Pulmonary artery endothelial cell (primary cell): ENCODE measurements at places on chromosomes 16 and 17.
A peak's percentile ranks its signal among the peaks of the same experiment; 100 is the strongest.

GRCh38 chr17:8188263-8188839 is 1.6 kb downstream of the BORCS6 start:
- DNase-seq, result no peak

- DNase-seq, result no peak
Observed at GRCh38 chr16:16797239-16797638, 418.3 kb downstream of the NPIPA7 start.

GRCh38 chr16:79691007-79691406 is 90.5 kb upstream of the MAF start:
- DNase-seq, result no peak

- no peak for DNase-seq
Observed at GRCh38 chr17:2433696-2434095, 32.8 kb upstream of the MNT start.

DNA sequence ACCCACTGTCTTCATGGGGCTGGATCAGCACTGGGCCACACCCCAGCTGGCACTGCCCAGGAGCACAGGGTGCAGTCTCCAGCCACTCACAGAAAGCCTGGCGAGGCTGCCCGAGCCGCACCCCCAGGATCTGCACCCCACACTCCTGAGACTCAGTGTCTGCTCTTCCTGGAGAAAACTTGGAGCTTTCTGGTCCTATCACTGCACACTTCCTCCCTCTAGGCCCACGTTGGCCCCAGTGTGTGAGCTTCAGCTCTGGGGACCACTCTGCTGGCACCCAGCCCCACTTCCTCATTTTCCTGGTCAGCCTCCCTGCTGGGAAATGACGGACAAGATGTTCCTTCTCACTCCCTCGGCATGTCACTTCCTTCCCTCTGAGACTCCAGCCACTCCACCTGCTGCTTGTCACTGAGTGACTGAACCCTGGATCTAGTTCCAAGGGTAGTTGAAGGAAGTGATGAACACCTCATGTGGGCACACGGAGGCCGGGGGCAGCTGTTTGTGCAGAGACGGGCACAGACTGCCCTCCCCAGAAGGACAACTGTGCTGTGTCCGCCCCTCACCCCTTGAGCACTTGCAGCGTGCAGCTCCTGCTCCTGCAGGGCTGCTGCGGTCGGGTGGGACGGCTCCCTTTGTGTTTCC is 29.0 kb downstream of the ZC3H18 start:
- DNase-seq, result peak; percentile 17

- peak; percentile 19 for DNase-seq
Observed at GRCh38 chr17:72715906-72716572, 376.4 kb downstream of the SLC39A11 start.

GRCh38 chr16:58187665-58188421 is 10.1 kb downstream of the CSNK2A2 start:
- DNase-seq, result no peak

- no peak for DNase-seq
Observed at GRCh38 chr17:82415786-82416185, 2.4 kb upstream of the HEXD start.

DNA sequence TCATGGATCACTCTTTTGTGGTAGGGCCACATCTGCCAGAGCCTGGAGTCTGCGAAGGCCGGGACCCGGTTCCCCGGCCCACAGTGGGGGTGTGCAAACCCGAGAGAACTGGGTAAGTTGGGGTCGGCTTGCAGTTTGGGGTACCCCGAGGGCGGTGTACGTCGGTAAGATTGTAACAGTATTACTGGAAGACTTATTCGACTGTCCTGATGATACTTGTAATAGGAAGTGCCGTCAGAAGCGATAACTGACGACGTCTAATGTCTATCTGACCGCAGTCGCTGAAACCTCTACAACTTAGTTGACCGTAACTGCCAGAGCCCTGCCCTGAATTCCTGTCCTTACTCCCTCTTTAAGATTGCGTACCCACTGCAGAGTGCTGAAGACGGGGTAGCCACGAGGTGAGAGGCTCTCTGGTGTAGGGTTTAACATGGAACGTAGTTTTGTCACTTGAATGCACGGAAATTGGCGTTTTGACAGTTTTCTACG is 24.0 kb downstream of the TRPV2 start:
- DNase-seq, result no peak

- no peak for DNase-seq
Observed at GRCh38 chr17:27954548-27955495, 61.7 kb upstream of the LYRM9 start.

DNA sequence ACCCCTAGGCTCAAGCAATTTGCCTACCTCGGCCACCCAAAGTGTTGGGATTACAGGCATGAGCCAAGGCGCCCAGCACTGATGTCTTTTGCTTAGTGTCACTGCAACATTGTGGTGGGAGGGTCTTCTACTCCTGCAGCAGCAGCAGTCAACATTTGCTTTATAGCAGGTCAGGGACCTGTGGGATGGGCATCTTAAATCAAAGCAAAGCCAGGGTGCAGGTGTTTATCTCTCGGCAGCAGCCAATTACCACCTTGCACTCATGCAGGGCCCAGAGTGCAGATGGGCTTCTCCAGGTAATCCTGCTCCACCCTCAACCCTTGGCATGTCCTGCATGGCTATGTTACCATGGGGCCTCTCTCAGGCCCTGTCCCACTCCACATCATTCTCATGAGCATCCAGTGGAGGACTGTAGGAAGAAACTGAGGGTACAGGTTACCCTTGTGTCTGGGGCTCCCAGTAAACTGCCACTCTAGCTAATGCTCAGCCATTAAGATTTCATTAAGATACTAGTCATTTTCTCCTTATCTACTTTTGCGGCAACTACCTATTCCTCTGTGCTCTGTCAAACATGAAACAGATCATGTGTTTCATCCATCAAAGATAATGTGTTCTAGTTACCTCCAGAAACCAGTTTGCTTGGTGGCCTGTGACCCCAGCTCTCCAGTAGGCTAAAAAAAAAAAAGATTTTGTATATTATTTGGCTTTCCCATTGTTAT is 16.8 kb downstream of the ADGRG5 start:
- no peak for DNase-seq

DNA sequence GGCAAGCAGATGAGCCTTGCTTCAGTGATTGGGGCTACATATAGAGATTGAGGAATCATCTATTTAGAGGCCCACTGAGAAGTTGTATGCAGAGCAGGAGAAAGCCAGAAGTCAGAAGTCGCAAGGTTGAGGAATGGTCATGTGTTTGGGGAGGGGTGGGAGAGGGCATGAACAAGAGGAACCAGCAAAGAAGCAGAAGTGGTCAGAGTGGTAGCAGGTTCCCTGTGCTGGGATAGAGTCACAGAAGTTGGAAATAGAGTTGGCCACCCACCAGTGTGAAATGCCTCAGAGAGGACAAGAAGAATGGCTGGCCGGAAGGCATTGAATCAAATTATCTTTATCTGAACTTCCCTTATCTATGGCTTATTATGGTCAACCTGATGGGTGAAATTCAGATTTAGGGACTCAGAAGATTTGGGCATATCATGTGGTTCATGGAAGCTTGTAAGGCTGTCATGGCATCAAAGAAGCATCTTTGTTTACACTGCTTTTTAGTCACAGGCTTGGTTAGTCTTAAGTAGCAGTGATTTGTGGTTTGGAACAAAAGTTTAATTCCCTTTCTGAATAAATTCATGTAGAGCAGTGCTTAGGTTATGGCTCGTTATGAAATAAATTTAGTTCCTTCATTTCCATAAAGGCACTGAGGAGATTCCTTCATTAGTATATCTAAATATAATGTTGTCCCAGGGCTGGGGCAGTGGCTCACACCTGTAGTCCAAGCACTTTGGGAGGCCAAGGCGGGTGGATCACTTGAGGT is 19.7 kb downstream of the MAP3K3 start:
- DNase-seq, result no peak

- DNase-seq, result no peak
Observed at GRCh38 chr16:84068041-84068440, 25.4 kb upstream of the SLC38A8 start.

- DNase-seq, result no peak
Observed at GRCh38 chr16:71250461-71251235, 20.1 kb upstream of the HYDIN start.

DNA sequence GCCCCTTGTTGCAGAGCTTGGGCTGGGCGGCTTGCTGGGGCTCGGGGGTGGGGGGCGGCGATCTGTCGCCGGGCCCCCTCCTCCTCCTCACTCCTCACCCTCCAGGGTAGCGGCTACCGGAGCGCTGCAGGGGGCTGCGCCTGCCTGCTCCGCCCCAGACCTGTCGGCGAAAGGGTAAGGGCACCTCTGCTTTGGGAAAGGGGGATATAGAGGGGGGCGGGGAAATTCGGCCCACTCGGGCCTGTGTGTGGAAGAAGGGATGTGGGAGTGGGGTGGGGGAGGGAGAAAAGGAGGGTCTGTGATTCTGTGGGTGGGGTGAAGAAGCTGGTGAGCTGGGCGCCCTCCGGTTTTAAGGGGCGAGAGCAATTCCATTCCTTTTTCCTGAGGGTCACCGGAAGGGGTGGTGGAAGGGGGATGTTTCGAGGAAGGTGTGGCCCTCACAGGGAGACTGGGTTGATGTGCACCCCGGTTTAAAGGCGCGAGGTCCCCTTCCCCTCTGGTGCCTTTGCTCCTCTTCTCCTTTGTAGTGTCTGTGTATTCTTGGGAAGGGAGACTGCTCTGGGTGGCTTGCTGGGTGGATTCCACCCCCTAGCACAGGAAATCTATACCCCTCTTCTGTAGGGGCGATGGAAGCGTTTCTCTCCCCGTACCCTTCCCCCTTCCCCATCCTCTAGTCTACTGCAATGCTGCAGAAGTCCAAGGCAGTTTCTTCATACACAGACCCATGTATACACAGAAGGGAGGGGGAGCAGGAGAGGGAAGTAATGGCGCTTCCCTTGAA is 878 bp downstream of the TAOK1 start:
- DNase-seq, result no peak

DNA sequence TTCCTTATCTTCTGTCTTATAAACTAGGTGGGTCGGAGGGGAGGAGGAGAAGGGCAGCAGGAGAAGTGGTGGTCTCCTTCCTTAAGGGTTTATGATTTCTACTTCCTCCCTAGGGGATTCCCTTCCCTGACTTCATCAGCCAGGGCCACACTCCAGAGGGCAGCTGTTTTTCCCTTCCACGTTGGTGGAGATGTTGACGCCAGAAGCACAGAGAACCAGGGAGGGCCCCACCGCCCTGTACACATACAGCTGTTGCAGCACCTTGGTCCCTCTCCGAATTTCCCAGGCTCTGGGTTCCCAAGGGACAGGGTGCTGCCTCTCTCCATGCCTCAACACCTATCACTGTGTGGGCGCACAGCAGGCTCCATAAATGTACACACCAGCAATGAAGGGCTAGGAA is 5.6 kb upstream of the SLC6A4 start:
- no peak for DNase-seq

GRCh38 chr16:72934636-72935403 is 113.1 kb downstream of the ZFHX3 start:
- DNase-seq, result no peak

DNA sequence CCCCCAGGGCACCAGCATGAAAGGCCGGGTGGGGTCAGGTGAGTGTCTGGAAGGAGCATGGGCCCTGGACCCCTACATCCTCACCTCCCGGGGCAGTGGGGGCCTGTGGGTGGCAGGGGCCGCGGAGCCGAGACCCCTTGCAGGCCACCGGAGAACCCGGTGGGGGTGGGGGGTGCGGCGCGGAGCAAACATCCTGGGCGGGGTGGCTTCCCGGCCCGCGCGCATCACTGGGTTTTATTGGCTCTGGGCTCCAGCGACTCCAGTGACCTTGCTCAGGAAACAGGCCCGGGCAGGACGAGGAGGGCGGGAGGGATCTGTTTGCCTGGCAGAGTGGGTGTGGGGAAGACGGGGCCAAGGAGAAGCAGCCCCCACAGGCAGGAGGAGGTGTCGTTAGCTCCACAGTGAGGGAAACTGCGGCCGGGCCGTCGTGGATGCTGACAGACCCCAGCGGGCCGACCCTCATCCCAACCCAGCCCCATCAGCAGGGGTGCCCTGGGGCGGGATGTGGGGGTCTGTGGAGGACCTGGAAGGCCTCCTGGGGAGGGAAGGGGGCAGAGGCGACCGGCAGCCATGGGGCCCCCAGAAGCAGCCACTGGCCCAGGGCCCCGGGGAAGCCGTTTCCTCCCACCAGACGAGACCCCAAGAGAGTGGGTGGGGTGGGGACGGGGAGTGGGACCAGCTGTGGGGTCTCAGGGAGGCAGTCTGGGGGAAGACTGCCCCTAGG is 10.6 kb downstream of the SSTR5 start:
- DNase-seq, result no peak

DNA sequence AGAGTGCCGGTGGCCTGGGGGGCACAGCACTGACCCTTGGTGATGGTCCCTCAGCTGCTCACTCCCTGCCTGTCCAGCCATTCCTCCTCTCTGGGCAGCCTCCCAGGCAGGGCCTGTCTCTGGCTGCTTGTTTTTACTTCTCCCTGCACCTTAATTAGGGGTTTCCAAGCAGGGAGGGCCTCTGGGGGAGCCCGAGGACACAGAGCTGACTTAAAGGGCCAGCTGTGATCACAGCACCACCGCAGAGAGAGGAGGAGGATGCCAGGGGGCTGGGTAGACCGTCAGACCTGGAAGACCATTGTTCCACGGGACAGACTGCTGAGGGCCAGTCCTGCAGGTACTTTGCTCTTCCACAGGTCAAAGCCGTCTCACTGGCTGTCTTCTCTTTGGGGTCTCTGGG is 1.2 kb upstream of the DPH1 start:
- no peak for DNase-seq

DNA sequence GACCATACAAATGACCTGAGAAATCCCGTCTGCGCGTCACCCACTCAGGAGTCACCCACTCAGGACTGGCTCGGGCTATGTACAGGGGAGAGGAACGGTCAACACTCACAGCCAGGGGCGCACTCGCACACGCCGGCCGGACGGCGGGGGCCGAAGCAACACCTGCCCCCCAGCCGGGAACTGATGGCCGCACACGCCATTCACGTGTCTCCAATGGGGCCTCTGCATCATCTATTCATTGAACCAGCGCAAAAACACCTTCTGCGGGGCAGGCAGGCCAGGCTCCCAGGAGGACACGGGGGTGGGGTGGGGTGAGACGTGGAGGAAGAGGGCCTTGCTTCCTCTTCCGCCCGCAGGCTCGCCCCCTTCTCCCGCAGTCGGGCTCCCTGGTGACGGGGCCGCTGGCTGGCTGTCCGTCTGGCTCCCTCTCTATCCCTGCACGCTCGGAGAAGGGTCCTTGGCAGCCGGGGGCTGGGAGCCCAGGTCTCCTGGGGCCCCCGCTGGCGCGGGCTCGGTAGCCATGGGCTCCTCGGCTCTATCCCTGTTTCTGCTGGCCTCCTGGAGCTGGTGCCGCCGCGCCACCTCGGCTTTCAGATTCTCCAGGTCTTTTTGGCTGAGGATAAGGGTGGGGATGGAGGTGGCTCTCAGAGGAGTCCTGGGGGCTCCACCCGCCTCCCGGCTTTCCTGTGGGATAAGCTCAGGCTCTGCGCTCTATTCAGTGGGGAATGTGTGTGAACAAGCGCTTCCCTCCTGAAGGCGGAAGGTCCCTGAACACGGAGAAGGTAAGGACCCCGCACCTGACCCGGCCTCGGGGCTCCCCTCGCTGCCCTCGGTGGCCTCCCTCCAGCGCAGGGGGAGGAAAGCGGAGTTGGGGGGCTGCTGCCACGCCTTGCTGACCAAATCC is 21.1 kb downstream of the CLUH start:
- DNase-seq, result no peak

GRCh38 chr16:66701516-66701915 is 5.0 kb upstream of the CMTM4 start:
- DNase-seq, result no peak

GRCh38 chr16:85420501-85421337 is 192.4 kb upstream of the GSE1 start:
- no peak for DNase-seq
